ENCODE measurements at places on chromosomes 5 and 9.

DNA sequence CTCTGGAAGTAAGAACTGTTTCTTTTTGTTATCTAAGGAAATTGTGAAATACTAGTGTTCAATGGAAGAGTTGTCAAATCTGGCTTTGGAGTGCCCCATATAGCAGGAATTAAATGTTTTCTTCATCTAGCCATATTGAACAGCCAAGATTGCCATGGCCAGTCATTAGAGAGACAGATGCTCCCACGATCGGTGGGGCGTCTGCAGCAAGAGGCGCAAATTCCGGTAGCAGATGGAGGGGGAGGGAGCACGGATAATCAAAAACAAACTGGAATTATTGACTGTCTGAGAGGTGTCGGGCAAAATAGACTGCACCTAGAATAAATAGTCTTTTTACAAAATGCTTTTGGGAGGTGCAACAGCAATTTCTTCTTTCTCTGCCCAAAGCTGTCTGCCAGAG is 139.1 kb upstream of the FSTL4 start:
- no peak for DNase-seq

DNA sequence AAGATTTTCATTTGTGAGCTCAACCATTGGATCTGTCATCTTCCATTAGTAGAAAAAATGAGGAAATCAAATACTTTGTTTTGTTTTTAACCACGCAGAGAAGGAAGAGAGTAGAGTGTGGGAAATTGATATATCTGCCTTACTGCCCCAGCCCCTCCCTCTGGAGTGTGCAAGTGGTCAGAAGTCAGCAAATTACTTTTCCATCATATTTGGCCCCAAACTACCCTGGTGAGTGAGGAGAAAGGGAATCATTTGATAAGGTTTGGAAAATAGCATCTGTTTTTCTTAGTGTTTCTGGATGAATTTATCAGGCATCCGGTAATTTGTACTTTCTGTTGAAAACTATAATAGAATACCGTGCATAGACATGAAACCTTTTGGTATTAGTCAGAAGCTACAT is 327.4 kb downstream of the MARCHF11 start:
- DNase-seq, result no peak

DNA sequence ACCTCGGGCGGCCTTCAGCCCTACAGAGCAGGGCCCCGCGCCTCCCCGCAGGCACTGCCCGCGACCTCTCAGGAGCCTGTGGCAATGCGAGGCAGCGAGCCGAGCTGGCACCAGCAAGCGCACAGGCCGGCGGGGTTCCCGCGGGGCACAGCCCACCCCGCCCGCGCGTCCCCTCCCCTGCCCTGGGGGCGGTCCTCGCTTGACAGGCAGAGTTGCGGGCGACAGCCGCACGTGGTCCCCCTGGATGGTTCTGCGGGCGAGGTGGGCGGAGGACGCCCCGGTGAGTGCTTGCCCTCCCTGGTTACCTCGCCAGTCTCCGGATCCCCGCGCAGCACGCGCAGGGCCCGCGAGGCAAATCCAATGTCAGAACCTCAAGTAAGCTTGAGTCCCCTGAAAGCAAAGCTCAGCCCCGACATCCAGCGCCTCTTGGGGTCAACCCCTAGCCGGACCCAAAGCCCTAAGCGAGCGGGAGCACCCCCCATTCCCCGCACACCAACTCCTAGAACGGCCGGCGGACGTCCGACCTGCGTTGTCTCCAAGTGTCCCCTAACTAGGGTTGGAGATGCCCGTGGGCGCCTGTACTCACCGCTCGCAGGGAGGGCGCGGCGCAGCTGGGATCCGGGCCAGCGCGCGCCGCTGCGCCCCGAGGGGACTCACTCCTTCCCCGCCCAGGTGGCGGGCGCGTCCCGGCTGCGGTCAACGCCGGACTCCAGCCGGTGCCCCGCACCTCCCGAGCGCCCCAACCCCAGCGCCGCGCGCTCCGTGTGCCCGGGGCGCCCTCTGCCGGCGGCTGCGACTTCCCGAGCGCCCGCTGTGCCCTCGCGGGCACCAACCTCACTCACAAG is at the start of gene DRD1:
TSS of gene DRD1 (minus strand) at position 123 of the 845 bp plus-strand sequence. CDS start 1,083 bp downstream, outside the sequence.
- peak; percentile 58 for DNase-seq

GRCh38 chr9:13388157-13388556 is 108.7 kb upstream of the MPDZ start:
- DNase-seq, result no peak

DNA sequence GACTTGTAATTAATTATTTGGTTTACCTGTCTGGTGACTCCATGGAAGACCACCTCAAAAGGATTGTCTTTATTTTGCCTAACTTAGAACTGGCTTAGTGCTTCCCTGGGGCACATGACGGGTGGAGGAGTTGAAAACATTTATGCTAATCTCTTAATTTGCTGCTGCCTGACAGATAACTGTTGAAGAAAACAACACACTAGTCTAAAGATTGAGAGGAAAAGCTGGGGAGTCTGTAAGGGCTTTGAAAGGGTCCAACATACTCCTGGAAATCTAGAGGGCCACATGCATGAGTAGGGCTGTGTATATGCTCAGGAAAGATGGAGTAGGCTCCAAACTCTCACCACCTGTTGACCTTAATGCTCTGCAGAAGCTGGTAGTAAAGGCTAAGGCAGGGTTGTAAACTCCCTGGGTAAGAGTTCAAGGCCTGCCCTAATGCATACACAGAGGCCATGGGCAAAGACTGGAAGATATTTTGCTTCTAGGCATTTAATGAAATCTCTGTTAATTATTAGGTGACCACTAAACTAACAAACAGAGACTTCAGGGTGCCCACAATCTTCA is 40.7 kb downstream of the NR3C1 start:
- DNase-seq, result no peak

DNA sequence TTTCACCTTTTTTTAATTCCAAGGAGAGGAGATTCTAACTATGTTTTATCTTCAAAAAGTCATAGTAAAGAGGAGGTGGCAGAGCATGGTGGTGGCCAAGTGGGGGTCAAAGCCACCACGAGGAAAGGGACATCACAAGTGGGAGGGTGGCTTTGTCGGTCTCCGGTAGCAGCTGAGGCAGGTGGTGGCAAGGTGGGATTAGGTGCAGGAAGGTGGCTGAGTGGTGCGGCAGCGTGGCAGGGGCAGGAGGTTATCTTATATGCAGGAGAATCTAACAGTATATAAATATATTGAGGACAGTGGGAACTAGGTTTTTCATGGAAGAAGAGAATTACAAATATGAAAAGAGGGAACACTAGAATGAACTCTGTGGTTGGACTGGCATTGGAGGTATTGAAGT is 196.8 kb downstream of the FSTL4 start:
- no peak for DNase-seq

DNA sequence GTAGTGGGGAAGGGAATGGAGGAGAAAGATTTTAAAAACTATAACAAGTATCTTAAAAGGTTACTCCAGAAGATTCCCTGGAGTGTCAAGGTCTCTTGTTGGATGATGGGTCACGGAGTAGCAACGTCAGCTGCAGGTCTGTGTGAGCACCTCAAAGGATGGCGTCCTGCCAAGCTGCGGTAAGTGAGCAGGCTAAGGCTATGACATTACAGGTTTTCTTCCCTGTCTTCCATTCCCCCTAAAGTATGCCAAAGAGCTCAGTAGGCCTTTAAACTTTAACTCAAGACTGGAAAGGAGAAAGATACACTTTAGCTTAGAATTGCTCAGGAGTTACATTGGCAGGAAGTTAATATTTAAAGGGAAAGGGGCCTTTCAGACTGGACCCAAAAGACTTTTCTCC is 17.5 kb downstream of the SPOCK1 start:
- DNase-seq, result no peak

- DNase-seq, result no peak
Measured at GRCh38 chr9:93071464-93071863, 13.0 kb downstream of the SUSD3 start.

- peak; percentile 57 for DNase-seq
Measured at GRCh38 chr5:36875051-36875789, 1.3 kb upstream of the NIPBL start.

DNA sequence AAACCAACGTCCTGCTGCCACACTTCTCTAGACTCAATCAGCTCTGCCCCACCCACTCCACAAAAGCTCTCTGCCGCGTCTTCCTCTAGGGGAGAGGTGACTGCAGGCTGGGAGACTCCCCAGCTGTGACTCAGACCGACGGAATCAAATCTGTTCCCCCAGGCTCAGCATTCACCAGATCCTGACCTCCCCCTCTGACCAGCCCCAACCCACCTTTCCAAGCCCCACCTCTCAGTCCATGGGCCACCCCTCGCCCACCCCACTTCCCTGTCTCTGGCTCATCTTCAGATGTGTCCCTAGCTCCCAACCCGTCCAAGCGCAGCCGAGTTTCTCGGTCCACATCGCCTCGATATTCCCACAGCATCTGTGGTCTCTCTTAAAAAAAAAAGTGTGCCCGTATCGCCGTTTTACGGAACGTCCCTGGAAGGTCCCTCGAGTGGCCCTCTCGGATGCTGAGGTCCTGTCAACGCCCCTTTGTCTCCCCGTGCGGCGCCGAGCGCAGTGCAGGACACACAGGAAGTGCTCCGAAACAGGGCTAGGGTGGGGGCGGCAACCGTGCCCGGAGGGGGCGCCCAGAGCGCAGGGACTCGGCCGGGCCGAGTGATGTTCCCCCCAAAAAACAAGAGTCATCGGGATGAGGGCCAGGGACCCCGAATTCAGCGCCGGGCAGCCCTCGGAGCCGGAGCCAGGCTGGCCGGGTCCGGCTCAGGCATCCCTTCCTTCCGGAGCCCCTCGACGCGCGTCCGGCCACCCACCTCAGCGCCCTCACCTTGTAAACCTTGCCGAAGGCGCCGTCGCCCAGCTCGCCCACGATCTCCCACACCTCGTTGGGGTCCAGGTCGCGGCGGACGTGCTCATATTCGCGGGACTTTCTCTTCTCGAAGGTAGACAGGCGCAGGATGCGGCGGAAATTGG is 649 bp downstream of the STK10 start:
- DNase-seq, result peak; percentile 78

DNA sequence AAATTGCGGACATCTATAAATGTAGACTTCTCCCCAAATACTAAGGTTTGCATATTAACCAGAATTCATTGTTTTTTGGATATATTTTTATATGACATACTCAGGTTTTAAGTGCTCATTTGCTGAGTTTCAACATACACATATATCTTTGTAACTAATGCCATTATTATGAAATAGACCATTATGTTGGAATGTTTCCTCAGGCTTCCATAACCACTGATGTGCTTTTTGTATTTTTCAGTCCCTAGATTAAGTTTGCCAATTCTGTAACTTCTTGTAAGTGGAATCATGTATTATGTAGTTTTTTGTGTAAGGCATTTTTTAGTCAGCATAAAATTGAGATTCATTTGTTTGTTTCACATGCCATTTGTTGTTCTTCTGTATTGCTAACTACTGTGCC is 32.1 kb downstream of the HSPA4 start:
- DNase-seq, result no peak

DNA sequence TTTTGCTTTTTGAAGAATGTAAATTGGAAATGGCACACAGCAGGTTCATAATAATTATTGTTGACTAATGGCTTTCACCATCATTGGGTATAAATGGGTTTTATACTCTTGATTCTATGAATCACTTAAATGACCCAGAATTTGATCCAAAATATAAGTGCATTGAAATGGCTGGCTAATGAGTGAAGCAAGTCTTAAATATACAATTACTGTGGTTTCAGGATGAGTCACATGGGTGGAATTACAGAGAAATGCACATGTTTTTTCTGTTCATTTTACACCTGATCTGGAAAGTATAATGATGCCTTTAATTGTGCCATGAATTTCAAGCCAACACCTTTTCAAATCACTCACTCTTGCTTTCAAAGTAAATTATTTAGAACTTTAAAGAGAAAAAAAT is 380.8 kb upstream of the CD180 start:
- DNase-seq, result no peak

- no peak for DNase-seq
Measured at GRCh38 chr5:39519566-39520231, 94.9 kb upstream of the DAB2 start.

GRCh38 chr9:121075251-121076036 is 689 bp downstream of the CNTRL start:
- no peak for DNase-seq

GRCh38 chr5:38420691-38421390 is 135.6 kb downstream of the LIFR start:
- DNase-seq, result peak; percentile 13

DNA sequence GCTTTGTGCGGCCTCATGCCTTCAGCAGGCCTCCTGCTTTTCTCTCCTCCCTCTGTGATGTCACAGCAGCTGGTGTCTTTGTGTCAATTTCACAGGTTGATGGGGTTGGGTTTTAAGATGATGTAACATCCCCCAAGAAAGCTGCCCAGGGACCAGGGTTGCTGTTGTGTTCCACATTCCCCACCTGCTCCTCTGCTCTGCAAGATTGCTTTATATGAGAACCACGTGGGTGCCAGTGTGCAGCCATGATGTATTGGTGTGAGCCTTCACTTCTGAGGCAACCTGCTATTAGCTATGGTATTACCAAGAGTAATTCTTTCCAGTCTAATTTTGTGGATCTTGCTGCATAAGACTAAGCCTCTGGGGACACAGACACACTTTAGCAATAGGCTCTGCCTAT is 213.0 kb upstream of the ADAMTS16 start:
- DNase-seq, result no peak

DNA sequence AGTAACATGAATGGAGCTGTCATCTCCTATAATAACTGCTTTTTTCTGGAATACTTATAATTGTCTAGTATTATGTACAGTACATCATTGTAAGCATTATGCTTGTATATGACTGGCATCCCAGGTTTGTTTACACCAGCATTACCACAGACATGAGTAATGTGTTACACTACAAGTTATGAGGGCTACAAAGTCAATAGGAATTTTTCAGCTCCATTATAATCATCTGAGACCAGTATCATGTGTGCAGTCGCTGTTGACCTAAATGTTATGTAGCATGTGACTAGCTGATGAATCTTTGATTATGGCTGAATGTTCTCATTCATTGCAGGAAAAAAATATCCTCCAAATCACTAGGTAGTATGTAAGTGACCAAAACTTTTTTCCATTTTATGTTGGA is 2.2 kb downstream of the ZCCHC9 start:
- DNase-seq, result no peak

DNA sequence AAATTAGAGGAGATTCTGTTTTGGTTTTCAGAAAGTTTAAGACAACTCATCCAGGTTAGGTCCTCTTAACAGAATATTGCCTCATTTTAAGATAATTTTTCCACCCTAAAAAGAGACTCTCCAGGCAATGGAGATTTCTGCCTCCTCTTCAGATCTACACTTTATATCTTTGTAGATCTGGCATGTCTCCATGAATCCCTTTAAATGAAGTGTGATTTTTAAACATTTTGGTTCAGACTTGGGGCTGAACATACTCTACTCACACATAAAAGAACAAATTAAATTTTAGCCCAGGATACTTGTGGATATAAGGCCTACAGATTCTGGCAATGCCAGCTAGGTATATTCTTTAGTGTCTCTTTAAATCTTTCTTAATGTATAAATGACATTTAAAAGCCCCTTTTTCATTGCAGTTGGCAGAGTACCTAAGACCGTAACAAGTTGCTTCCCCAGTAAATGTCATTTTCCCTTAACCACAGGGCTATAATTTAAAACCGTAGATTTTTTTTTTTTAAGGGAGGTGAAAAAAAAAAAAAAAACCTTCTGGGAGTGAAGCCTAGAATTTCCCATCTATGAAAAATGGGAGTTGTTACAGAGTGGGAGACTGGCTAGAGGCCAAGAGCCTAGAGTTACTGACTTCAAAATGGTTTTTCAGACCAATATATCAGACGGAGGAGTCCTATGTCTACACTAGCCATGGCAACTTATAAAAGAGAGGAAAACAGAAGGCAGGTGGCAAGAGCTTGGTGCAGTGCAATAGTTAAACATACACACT is 207.8 kb upstream of the TARS1 start:
- no peak for DNase-seq

- DNase-seq, result no peak
Measured at GRCh38 chr9:8905731-8906130, 1106.2 kb upstream of the DMAC1 start.
